ENCODE measurements at places on chromosomes 11 and 22.

- DNase-seq = no peak
Measured at GRCh38 chr22:38017272-38017920, 33.0 kb upstream of the SOX10 start.

DNA sequence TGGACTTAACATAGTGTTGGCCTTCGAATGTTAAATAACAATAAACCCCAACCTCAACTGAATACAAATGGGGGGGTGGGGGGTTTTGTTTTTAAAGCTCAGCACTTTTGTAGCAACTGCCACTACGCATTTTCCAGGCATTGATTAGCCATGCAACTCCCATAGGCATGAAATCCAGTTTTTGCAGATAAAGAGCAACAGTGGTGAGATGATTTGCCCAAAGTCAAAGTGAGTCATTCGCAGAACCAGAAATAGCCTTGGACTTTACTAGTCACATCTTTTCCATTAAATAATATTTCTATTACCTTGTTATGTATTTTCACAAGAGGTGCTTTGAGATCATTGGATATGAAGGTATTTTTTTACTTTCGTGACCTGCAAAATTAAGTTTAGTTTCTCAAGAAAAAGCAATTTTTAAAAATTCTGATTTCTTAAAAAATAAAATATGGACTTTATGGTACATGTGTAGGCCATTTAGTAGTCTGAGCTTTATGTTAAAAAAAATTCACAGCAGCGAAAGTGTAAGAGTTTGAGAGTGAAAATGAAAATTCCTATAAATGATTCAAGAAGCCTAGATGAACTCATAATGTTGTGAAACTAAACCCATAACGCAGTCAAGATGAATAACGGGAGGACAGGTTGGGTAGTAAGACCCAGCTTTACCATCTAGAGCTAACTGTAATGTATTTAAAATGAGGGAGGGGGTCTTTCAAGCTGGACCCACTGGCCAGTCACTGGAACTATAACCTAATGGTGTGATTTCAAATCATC is 1.9 kb upstream of the PHF21A start:
- no peak for DNase-seq

DNA sequence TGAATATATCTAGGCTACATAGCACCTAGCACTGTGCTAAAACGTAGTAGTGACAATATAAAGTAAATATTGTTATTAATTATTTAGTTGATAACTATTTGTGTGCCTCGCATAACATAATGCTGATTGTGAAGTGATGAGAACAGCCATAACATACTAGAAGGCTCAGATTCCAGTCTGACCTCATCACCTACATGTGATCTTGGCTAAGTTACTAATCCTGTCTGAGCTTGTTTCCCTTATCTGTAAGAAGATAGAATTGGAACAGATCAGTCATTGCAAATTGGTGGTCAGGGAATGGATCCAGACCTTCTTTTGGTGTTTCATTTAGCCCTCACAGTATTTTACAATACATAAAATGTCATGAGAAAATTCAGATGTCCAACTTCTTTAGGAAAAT is 103.4 kb upstream of the SEZ6L start:
- DNase-seq = no peak

GRCh38 chr11:47425611-47426010 is 628 bp downstream of the PSMC3 start:
- DNase-seq = no peak

GRCh38 chr11:113072237-113072858 is 111.1 kb downstream of the NCAM1 start:
- DNase-seq = no peak

GRCh38 chr11:36295926-36296325 is at the start of gene PRR5L:
Gene PRR5L, plus strand, starts transcription at chr11:36296288. Its CDS starts 104,834 bp downstream, at chr11:36401122.
- DNase-seq = no peak

GRCh38 chr22:48842583-48842945 is 985.1 kb downstream of the BRD1 start:
- DNase-seq = no peak
